HS-5 (cell line): ENCODE measurements at places on chromosomes 7 and 10.
A peak's percentile ranks its signal among the peaks of the same experiment; 100 is the strongest.

DNA sequence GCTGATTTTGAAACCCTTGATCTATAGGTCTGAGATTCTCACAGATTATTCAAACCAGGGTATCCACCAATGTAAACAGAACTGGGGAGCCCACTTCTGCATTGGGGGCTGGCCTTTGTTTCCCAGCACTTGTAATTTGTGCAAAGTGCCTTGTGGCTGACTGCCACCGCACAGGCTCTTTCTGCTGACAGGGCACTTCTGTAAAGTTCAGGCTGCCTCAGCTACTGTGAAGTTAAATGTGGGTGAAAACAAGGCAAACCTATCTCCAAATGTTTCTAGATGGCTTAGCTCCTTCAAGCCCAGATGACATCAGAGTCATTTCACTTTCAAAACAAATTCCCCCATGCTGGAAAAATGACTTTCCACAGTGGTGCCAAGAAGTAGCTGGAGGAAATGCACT, 54.7 kb downstream of the GRID1 start:
- no peak for DNase-seq

GRCh38 chr10:50232261-50232639, 19.1 kb downstream of the ASAH2 start:
- no peak for DNase-seq

DNA sequence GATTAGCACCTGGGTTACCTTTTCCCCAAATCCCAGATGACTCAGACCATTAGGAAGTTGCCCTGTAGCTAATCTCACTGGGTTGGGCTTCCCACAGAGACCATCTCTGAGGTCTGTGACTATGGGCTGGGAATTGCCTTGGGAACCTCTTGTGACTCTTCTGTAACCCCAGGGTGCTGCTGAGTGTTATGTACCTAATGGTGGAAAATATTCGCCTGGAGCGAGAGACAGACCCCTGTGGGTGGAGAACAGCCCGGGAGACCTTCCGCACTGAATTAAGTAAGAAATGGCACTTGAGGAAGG, 20.0 kb downstream of the STRIP2 start:
- no peak for DNase-seq

- peak; percentile 16 for DNase-seq
Observed at GRCh38 chr7:142412551-142413193, 154.8 kb upstream of the PRSS58 start.

- DNase-seq, result no peak
Observed at GRCh38 chr7:1281068-1281467, 48.4 kb downstream of the UNCX start.

GRCh38 chr7:28618383-28618782, 206.1 kb downstream of the CREB5 start:
- no peak for DNase-seq

GRCh38 chr7:123823898-123824753, 20.8 kb upstream of the HYAL4 start:
- DNase-seq, result no peak

DNA sequence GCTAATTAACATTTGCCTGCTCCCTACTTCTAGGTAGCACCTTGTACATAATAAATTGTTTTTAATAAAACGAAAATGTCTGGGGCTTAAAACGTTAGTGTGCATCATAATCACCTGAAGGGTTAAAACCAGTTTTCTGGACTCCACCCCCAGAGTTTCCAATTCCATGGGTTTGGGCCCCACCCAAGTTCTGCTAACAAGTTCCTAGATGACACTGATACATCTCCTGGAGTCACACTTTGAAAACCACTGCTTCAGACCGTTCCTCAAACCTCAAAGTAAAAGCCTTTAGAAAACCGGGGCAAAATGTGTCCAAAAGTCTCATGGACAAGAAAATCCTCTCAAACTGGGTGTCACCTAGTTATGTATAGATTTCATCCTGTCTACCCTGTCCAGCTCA, 9.3 kb downstream of the OSBPL3 start:
- no peak for DNase-seq

DNA sequence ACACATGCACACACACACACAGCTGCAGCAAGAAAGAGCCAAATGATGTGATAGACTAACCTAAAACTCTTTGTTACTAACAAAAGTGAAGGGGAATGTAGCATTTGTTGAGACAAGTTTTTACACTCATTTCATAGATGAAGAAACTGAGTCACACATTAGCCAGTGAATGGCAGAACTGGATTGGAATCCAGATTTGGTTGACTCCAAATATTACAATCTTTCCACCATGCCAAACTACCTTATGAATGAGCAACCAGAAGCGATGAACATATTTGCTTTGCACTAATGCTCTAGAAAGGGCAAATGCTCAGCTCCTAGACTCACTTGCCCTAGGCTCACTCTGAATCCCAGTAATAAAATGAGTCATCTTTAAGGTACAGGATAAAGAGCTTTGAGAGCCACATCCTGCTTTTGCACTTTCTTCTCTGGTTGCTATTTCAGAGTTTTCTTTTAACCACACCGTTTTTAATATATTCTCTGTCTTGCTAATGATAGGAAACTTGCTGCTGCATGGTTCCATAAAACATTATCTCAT, 111.9 kb downstream of the GPAM start:
- no peak for DNase-seq

DNA sequence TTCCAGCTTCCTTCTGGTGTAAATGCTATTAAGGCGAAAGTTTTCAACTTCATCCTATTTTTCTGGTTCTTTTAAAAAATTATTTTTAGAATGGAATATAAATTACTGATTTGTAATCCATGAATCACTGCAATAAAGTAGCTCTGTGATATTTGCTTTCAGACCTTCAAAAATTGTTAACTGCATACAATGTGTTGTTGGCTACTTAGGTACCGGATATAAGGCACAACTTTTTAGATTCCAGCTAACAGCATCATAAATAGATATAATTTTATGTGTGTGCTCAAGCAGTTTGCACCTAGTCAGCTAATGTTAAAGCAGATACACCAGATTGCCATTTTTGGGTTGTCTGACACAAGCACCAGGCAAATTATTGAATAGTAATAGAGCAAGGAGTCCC, 58.7 kb downstream of the PON1 start:
- DNase-seq, result no peak

- no peak for DNase-seq
Observed at GRCh38 chr7:101241443-101242349, 3.2 kb downstream of the FIS1 start.

DNA sequence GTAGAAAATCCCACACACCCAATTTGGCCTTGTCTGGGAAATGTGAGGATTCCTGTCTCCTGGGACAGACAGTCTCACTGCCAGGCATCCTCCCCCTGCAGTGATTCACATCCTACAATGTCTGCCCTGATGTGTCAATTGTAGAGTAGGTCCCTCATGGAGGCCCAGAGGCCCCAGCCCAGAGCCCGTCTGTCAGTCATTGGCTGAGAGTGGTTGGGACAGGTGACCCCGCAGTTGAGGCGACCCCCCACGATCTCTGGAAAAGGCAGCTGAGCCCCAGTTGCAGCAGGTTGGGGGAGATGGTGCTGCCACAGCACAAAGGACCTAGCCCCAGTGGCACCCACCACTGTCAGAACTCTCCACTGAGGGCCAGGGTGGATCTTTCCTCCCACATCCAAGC, 84.3 kb upstream of the INSIG1 start:
- no peak for DNase-seq

DNA sequence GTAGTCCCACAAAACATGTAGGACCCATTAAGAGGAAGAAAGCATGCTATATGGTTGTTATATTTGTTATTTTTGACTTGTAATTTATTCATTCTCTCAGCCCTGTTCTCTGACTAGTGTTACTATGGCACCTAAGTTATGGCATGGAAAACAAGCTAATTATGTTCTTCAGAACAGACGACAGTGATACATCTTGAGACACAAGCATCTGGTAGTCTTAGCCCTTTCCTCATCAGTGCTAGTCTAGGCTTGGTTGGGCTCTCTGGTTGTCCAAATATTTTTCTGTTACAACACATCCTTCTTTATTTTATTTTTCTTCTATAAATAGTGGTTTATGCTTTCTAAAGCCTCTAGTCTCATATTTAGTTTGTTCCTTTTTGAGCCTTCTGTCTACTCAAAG, 308.3 kb upstream of the KAT6B start:
- no peak for DNase-seq

DNA sequence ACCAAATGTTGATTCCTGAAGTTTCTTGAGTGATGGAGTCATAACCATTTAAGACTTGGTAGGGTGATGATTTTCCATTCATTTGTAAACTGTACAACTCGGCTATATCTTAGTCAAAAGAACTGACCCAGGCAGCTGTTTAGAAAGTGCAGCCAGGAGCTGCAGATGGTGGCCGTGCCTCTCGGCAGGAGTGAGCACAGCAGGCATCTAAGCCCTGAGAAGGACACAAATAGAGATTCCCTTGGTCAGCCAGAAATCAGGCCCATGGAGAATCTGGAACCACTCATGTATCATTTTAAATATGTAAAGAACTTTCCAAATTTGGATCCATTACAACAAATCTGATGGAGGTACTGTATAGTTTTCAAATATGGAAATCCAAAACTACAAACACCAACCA, 177.0 kb upstream of the AKR1E2 start:
- no peak for DNase-seq

DNA sequence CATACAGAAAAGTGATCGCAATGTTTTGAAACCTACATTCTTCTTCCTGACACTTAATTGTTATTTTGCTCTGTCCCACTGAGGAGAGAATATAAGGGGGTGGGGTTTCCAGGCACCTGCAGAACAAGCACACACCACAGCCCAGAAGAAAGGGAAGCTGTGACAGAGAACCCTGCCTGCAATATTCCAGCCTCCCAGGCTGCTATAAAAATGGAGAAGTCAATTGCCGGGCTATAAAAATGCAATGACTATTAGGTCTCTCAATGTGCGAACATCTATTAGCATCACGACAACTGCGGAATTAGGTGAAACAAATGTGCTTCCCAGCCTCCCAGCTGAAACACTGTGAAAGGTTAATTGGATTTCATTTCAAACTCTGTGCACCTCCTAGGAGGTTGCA, 145.3 kb upstream of the FRMD4A start:
- no peak for DNase-seq

GRCh38 chr7:12715372-12716133, 28.1 kb downstream of the ARL4A start:
- peak; percentile 63 for DNase-seq

GRCh38 chr10:121310151-121310711, 288.0 kb downstream of the FGFR2 start:
- DNase-seq, result no peak

DNA sequence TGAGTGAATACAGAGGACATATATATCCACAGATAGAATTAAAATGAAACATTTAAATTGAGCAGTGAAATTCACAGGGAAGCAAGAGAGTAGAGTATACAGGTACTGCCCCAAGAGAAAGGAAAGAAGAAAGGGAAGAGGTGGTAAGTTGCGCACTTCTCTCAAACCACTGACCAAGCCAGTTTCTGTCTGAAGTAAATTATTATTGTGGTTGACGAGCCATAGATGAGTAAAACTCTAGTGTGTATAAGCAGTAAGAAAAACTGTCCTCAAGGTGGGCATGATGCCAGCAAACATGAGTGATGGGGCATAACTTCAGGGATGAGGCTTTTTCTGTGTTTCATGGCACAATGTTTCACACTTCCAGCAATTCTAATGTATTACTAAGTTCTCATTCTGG, 4.4 kb upstream of the BET1 start:
- DNase-seq, result peak; percentile 20

DNA sequence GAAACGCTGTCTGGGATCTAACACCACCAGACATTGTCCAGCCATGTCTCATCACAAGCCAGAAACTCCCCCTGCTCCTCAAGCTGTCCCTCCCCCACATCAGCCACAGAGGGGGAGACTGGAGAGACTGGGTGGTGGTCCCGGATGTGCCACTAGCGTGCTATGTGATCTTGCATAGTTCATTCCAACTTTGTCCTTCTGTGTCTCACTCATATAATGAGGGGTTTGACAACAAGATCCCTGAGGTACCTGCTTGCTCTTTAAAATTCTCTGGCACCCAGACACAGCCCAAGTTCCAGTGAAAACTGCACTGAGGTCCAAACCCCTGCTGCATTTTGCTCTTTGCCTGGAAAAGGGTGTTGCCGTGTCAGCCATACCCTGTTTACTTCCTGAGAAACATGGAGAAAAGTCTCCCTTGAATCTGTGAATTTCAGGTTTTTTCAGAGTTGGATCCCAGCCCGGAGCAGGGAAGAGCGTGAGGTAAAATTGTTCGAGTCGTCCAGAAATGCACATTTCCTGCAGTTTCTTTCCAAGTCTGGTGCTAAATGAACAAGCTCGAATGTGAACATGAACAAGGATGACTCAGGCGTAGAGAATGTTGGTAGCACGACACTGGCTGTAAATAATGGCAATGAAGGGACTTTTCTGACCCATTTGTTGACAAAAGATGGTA, 156.6 kb downstream of the CCDC3 start:
- peak; percentile 24 for DNase-seq

DNA sequence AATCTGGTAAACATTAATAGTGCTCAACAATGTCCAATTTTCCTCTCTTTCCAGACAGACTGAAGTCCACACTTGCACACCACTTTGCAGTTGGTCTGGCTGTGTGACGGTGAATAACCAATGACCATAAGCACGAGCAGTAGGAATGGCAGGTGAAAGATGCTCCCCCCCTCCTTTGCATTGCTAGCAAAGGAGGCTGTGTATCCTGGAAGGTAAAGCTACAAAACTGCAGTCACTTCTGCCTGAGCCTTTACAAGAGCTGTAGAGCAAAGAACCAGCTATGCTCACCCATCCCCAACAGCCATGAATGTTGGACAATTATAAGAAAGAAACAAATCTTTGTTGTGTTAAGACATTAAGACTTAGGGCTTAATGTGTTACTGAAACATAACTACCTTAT, 178.0 kb downstream of the IPMK start:
- no peak for DNase-seq

DNA sequence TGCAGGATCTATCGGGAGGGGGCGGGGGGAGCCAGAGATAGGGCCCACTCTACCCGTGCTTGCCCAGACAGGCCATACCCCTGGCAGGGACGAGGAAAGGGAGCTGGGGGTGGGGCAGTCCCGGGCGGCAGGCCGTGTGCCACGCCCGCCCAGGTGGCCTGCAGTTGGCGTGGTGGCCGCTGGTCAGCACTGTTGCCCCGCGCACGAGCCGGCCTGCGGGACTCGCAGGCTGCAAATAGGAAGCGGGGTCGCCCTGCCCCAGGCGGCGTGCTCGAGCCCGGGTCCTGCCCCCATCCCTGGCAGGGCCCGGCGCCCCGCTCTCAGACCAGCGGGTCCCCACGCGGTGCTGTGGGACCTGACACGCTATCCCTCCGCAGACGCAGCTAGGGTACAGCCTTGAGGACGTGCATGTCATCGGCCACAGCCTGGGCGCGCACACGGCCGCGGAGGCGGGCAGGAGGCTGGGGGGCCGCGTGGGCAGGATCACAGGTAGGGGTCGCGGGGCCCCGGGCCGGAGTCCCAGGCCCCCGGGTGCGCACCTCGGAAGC, 6.7 kb downstream of the PNLIPRP2 start:
- DNase-seq, result no peak

- no peak for DNase-seq
Observed at GRCh38 chr10:69268761-69269416, 9.4 kb upstream of the HK1 start.

- DNase-seq, result no peak
Observed at GRCh38 chr10:30491204-30491915, 57.4 kb downstream of the MAP3K8 start.

DNA sequence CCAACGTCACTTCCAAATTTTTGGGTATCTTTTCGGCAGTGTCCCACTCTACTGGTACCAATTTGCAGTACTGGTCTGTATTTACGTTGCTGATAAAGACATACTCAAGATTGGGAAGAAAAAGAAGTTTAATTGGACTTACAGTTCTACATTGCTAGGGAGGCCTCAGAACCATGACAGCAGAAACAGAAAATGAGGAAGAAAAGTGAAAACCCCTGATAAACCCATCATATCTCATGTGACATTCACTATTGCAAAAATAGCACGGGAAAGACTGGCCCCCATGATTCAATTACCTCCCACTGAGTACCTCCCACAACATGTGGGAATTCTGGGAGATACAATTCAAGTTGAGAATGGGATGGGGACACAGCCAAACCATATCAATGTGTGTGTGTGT, 364.0 kb upstream of the KCND2 start:
- DNase-seq, result no peak
